Hematopoietic multipotent progenitor cell treated with erythropoietin and hydrocortisone succinate and interleukin-3 and kit ligand, for 6 days (in vitro differentiated cells): ENCODE measurements at places on chromosomes 16 and 17.

- no peak for DNase-seq
Measured at GRCh38 chr16:280991-281659, 734 bp downstream of the ARHGDIG start.

DNA sequence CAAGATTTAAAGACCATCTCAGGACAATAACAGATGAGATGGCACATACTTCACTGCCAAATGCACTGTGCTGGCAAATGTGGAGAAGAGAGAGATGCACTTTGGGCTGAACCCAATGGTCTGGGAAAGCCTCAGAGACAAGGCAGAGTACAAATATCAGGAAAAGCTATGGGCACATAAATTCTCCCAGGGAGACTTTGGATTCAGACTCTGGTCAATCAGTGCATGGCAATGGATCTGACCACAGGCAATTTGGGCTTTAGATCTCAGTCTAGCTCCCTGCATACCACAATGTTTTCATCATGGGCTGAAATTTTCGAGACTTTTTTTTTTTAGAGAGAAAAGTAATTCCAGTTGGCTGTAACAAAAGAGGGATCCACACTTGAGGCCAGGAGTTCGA is 20.0 kb upstream of the XPO6 start:
- DNase-seq = no peak

DNA sequence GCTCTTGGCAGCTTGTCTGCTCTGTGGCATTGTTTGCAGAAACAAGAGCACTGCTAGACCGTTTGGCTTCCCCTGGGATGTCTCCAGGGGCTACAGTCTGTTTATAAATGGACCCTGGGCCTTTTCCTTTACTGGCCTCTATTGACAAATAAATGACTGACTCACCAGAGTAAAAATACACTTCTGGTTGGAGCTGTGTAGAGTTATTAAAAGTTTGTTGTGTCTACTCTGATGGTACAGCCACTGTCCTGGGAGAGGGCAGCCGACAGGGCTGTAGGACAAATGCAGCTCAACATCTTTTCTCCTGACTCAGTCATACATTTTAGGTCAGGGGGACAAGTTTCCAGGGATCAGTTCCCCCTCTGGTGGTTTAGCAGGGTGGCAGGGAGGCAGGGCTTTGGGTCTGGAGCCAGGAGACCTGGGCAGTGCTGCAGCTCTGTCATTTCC is 30.0 kb downstream of the FOXL1 start:
- DNase-seq = no peak

GRCh38 chr17:68378268-68379176 is 78.8 kb downstream of the WIPI1 start:
- no peak for DNase-seq

- DNase-seq = no peak
Measured at GRCh38 chr17:61129267-61130254, 270.1 kb upstream of the TBX2 start.

- DNase-seq = peak; percentile 56
Measured at GRCh38 chr17:70144260-70144846, 25.0 kb upstream of the KCNJ2 start.

- no peak for DNase-seq
Measured at GRCh38 chr16:46859719-46860152, 24.4 kb upstream of the GPT2 start.

DNA sequence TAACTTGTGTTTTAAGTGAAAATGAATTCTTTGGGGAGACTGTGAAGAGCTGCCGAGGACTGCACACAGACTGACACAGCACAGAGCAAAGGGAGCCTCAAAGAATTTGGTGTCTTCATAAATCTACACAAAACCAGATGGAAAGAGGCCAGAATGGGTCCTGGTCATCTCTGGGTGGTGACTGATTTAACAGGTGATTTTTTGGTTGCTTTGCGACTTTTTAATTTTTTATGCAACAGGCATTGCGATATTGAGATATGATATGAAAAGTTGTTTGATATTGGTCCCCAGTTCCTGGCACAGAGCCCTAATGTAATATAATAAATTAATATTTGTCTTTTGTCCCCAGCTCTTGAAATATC is 12.6 kb upstream of the EIF1 start:
- no peak for DNase-seq

DNA sequence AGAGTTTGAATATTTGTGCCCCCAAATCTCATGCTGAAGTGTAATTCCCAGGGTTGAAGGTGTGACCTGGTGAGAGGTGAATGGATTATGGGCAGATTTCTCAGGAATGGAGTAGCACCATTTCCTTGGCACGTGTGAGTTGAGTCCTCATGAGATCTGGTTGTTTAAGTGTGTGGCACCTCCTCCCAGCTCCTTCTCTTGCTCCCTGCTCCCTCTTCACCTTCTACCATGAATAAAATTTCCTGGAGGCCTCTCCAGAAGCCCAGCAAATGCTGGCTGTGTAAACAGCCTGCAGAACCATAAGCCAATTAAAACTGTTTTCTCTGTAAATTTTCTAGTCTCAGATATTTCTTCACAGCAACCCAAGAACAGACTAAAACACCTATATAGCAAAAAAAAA is 12.6 kb upstream of the APOH start:
- no peak for DNase-seq

DNA sequence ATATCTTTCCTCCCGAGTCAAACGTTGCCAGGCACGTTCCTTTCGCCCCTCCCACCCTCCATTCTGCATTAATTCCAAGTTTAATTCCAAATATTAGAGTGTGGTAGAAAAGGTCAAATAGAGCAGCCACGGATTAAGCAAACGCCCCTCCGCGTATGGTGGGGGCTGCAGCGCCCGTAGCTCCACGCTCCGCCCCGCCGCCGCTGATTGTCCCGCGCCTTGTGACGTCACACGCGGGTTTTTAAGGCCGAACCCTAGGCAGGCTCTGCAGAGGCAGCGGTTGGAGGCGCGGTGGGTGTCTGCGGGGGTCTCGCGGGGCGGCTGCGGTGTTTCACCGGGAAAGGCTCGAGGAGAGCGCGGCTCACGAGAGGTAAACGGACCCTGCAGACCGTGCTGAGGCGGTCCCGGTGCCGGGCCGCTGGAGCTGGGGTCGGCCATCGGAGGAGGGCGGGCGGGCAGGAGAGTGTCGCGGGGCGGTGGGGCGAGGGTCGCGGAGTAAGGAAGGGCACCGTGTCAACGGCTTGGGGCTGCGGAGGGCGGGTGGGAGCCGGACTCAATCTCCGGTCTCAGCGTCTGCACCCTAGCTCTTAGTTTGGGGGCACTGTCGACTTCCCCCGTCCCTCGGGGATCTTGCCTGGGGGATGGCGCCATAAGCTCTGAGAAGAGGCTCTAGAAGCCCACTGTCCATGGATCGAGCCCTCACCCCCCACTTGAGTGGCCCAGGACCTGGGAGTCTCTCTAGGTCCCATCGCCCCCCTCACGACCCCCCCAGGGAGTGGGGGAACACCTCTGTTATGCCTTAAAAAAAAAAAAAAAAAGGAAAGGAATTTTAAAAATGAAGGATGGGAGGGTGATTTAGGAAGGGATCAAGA is at the start of gene ARL4D:
Gene ARL4D (plus strand): TSS at position 270 of the 872 bp plus-strand sequence. CDS start 740 bp downstream, outside the sequence.
- DNase-seq = peak; percentile 90

DNA sequence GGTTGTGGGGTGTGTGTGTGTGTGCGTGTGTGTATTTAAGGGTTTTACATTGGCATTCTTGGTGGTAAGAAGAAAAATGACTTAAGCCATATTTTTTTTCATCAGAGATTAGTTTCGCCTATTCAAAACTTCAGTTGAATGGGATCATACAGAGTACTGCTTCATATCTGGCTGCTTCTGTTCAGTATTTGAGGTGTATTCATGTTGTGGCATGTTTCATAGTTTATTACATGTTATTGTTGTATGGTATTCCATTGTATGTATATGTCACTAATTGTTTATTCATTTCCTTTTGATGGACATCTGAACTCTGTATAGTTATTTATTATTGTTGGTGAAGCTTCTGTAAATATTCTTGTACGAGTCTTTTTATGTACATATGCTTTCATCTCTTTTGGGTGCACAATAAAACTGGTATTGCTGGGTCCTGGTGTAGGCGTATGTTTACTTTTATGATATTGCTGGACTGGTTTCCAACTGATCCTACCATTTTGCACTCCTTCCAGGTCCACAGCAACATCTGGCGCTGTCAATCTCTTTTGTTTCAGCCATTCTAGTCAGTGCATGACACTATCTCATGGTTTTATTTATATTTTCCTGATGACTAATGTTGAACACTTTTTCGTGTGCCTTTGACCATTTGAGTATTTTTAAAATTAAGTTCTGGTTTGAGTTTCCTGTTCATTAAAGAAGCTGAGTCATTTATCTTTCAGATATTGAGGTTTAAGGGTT is 77.4 kb upstream of the MAF start:
- DNase-seq = no peak

GRCh38 chr16:57667526-57668262 is 412 bp upstream of the ADGRG3 start:
- peak; percentile 67 for DNase-seq

GRCh38 chr16:81616321-81617020 is 162.6 kb upstream of the PLCG2 start:
- peak; percentile 70 for DNase-seq

GRCh38 chr16:78720416-78720815 is 621.0 kb downstream of the WWOX start:
- no peak for DNase-seq

DNA sequence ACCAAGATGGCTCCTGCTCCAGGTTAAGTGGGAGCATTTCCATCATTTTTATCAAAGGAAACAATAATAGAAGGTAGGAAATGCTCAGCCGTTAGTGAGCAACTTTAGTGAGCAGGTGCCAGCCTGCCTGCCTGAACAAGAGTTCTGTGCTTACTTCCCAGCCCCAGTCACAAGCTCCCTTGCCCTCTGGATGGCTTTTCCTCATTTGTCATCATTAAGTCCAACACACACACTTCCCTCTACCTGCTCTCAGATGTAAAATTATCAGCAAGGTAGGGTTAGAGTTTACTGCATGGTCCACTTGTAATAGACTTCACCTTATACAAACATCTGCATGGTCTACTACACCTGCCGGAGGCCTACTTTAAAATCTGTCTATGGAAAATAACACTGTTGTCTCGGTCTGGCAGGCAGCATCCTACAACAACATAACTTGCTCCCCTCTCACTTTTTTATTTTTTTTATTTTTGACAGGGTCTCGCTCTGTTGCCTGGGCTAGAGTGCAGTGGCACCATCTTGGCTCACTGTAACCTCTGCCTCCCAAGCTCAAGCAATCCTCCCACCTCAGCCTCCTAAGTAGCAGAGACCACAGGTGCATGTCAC is 12.7 kb downstream of the TEX2 start:
- no peak for DNase-seq

- no peak for DNase-seq
Measured at GRCh38 chr16:9607515-9608230, 516.2 kb downstream of the HAPSTR1 start.

DNA sequence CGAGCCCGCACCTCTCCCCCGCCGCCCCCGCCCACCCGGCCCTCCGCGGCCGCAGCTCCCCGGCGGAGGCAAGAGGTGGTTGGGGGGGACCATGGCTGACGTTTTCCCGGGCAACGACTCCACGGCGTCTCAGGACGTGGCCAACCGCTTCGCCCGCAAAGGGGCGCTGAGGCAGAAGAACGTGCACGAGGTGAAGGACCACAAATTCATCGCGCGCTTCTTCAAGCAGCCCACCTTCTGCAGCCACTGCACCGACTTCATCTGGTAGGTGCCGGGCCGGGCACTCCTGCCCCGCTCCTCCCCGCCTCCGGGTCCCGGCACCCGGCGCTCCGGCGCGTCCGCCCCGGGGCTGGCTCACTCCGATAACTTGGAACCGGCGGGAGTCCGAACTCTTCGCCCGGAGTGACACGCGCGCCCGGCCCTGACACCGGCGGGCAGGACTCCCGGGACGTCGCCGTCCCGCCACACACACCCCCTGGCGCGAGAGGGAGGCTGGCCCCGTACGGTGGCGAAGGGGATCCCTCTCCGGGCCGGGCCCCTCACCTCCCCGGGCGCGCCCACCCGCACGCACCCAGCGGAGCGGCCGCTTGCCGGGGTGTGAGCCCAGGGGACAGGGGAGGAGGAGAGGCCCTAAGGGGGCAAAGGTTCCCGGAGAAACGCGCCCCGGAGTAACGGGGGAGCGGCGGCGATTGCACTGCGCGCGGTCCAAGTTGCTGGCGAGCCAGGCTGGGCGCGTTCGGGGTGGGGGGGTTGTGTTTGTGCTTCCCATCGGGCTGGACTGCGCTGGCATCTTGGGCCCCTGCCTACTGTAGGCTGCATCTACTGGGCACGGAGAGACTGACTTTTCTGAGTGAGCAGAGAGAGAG is 581 bp downstream of the PRKCA start:
- DNase-seq = peak; percentile 39

- DNase-seq = no peak
Measured at GRCh38 chr16:70160821-70161220, 12.8 kb upstream of the CLEC18C start.

- DNase-seq = peak; percentile 86
Measured at GRCh38 chr16:13923703-13924298, 3.8 kb downstream of the ERCC4 start.

DNA sequence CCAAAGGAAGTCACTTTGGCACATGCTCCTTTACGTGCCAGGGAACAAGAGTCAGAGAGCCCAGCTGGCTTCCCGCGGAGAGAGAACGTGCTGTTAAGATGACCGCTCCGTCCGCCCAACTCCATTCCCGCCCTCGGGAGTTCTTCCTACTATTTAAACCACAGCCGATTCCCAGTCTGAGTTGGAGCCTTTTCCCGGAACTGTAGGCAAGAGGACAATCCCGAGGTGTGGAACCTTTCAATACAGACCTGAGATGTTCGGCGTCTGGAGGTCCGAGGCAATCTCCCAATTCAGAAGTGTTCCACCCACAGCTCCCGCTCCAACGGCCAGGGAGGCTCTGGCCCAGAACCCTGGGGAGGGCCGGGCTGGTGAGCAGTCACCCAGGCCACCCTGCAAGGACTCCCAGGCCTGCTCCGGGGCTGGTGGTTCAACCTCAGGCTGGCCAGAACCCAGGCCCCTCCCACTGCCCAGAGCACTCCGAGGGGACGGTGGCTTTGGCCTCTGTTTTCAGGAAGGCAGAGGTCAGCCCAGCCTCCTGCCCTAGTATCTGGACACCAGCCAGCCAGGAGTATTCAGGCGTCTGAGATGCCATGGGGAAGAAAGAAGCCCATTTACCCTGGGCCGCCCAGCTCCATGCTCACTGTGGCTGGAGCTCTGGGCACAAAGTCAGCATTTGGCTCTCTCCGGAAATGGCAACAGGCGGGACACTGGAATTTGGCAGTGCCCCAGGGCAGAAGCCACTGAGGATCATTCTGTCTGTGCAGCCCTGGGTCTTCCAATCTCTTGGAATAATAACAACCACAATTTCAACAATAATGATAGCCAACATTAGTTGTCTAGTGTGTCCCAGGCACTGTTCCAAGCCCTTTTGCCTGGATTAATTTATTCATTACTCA is 21.4 kb downstream of the EMP2 start:
- no peak for DNase-seq

DNA sequence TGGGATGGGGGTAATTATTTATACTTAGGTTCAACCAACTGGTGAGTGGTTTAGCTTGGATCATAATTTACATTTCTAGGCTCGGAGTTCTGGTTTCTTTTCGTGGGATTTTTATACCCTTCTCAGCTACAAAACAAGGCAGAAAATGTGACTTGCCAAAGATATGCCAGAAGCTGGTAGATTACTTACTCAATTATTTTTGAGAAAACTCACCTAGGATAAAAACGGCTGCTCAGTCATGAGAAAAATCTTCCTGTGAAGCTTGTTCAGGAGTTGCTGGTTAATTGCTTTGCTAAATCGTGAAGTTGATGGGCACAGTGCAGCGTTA is 1.1 kb downstream of the NDEL1 start:
- no peak for DNase-seq

GRCh38 chr16:89489898-89490438 is 393 bp downstream of the ANKRD11 start:
- no peak for DNase-seq
